Neural crest cell (in vitro differentiated cells): ENCODE measurements at places on chromosomes 2 and 18. TPM values are rescaled to one million over a fixed set of nuclear protein-coding genes. Genes with fewer than 3 reads are reported as not detected.

DNA sequence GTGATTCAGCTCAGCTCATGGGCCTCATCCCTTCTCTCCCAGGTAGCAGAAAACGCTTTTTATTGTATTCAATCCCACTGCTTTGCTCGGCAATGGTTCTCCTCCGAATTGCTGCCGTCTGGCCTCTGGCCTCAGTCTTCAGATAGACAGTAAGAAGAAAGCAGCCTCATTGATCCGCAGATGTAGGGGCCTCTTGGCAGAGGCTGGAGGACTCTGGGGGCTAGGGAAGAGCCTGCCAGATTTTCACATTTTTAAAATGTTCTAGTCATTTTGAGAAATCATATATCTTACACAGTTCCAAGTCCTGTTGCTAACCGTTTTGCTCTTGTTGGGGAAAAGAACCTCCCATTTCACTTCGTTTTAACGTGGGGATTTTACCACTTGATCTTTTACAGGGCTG is 123.3 kb downstream of the RNF144A start:
- DNase-seq, result no peak

DNA sequence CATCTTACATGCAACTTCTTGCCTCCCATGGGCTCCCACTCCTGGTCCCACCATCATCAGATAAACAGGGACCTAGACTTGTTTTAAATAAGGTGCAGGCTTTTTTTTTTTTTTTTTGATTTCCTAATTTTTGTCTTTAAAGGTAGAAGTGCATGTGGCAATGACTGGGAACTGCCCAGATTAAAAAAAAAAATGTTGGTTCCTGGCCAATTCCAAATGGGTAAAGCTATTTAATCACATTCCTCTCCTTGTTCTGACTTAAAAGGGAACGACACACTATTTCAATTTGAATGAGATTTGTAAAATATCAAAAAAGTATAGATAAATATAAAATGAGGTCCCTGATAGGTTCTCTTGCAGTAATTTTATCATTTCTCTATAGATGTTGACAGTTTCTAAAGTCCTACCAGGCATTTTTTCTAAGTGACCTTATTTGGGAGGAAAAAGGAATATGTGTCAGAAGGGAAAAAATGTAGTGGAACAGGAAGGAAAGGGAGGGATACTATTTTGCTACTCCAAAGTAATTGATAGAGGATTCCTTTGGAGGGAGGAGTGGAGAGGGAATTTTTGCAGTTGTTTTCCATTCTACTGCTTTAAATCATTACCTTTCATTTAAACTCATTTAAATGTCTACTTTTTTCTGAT is 43.3 kb downstream of the DDX1 start:
- no peak for DNase-seq

Gene IL18R1
- not detected in 2 replicates for total RNA-seq

- DNase-seq, result no peak
These were observed 258.6 kb downstream of the SOX11 start for GRCh38 chr2:5950736-5951135.

Gene CHRNG
- not detected in 2 replicates for total RNA-seq

GRCh38 chr2:189150033-189150432 is 29.5 kb downstream of the COL5A2 start:
- no peak for DNase-seq

Gene CDK5R2
- 1.7 and 1.9 TPM in 2 replicates for total RNA-seq

DNA sequence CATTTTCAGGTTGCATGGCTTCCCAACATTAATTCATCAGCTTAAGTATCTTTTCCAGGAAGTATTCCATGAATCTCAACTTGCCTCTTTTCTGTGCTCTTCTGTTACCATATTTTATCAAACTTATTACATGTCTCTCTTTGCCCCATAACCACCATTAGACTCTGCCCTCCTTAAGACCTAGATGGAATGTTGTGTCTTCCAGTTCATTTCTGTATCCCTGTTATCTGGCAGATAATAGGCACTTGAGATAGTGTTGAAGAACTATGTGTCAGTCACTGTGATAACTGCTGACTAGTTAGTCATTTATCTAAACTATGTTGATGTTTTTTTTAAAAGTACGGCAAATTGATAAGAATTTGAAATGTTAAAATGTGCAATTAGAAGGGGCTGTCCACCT is 41.8 kb downstream of the GLS start:
- DNase-seq, result no peak

DNA sequence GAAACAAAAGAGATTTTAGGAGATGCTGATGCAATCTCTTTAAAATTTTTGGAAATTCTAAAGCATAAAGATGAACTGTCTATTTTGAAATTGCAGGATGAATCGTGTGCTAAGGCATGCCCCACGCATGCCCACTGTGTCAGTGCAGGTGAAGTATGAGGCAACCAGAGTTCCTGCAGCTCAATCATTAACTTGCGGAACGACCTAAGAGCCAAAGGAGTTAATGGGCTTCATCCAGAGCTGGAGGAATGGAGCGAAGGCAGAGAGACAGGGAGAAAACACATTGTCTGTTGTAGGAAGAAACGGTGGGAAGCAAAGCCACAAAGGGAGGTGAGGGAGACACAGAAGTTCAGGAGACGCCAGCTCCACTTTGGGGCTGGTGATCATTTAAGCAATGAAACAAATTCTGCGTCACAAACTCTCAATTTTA is 265.2 kb downstream of the CCDC85A start:
- no peak for DNase-seq

- no peak for DNase-seq
These were observed 85.9 kb downstream of the MTCL1 start for GRCh38 chr18:8791171-8791651.
